Activated CD4-positive, alpha-beta T cell treated with anti-CD3 and anti-CD28 coated beads, Interleukin-2, amount 50 U/mL, for 1 hour (primary cell): ENCODE measurements at places on chromosomes 11 and 22.

DNA sequence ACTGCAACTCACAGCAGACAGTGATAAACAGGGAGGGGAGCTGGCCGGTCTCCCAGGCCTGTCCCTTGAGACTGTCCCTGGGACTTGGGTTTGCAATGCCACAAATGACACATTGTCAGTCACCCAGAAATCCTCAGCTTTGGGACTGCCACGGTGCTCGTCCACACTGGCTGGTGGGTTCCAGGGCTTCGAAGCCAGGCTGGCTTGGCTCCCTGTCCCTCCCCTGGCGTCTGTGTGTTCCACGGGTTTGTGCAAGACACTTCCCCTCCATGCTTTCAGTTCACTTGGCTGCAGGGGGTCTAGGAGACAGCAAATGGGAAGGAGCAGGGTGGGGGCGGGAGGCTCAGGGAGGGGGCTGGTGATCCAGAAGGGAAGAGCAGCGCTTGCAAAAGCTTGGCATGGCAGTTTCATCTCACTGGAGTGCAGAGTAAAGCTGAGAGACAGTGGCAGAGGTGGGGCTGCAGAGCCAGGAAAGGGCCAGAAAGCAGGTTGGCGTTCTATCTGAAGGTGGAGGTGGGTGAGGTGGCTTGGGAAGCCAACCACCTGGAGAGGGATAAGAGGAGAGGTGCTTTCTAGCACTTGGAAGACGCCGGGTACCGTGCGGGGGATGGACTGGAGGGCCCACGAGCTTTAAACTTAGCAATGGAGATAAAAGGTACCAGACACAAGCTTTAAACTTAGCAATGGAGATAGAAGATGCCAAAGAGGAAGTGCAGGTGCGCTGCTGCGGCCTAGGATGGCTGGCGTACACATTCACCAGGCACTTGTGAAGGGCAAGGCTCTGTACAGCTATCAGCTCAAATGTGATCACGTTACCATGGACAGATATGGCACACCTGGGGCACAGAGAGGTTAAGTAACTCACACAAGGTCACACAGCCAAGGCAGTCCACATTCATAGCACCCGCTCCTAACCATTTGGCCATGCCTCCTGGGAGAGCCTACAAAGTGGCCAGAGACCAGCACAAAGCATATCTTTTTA, 86.4 kb upstream of the SHISAL1 start:
- no peak for DNase-seq

- no peak for DNase-seq
Observed at GRCh38 chr22:41364955-41365354, 16.8 kb upstream of the TEF start.

- DNase-seq: no peak
Observed at GRCh38 chr11:102929166-102929565, 26.4 kb downstream of the MMP13 start.

DNA sequence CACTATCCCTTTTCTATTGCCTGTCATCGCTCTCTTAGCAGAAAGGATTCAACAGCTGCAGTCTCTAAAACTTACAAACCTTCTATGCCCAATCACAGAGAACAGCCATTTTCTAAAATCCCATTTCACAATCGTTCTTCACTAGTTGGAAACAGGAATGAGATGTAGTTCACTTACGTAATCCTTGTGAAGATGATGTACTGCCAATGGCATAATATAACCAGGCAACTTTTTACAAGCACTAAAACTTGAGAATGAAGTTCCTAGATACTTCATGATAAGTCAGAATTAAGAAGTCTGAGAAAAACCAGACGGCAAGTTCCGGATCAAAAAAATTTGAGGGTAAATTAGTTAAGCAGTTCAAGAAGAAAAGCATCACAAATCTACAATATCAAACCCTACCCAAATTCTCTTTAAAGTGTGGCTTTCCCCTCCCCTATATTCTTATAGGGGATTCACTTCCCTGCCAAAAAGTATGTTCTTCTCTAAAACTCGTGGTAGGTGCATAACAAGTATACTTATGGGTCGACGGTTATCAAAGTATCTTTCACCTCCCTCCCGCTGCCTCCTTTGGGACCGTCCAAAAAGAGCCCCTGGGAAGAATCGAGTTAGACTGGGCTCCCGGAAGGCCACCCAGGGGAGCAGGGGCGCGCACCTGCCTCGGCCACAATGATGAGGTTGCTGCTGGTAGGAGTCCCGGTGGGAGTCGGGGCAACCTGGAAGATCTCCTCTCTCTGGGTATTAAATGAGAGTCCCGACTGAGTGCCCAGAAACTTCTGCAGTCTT, 666 bp downstream of the MSANTD4 start:
- no peak for DNase-seq

GRCh38 chr11:132042296-132042695, 671.9 kb downstream of the NTM start:
- DNase-seq: no peak

DNA sequence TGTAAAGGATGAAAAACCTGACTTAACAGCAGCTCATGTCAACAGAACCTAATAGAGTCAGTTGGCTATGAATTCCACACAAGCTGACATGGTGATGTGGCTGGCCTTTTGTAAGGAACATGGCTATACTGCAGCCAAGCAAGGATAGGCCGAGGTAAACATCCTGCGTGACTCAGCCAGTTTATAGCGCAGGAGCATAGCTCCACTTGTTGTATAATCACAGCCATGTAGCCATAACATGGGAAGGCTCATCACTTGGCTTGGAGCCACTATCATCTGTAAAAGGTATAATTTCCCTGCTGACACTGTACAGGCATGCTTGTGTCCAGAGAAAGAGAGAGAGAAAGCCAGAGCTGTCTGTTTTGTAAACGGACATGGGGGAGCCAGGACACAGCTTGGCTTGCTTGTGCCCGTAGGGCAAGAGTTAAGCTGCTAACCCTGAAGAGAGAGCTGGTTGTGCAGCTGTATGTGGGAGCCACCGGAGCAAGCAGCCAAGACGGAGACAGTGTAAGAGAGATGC, 104.4 kb upstream of the PLET1 start:
- DNase-seq: no peak

- no peak for DNase-seq
Observed at GRCh38 chr11:29782447-29782846, 234.4 kb downstream of the KCNA4 start.

DNA sequence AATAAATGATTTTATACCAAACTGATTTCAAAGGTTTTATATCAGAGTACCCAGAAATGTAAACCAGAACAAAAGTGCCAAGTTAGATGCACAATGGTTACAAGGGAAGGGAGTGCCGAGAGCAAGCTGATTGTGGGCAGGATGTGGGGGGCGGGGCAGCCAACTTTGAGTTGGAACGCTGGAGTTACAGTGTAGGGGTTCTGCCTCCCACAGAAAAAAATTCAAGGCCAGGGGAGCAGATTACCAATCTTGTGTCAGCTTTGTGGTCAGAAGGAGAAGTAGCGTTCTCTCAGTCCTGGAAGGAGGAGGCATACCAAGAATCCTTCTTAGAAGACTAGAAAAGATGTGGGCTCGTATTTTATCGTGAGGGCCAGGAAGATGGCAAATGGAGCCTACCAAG, 15.9 kb upstream of the POU2AF2 start:
- DNase-seq: no peak

- DNase-seq: no peak
Observed at GRCh38 chr11:75689863-75690609, 21.2 kb upstream of the MAP6 start.
